ENCODE measurements at places on chromosomes 7 and 10.

DNA sequence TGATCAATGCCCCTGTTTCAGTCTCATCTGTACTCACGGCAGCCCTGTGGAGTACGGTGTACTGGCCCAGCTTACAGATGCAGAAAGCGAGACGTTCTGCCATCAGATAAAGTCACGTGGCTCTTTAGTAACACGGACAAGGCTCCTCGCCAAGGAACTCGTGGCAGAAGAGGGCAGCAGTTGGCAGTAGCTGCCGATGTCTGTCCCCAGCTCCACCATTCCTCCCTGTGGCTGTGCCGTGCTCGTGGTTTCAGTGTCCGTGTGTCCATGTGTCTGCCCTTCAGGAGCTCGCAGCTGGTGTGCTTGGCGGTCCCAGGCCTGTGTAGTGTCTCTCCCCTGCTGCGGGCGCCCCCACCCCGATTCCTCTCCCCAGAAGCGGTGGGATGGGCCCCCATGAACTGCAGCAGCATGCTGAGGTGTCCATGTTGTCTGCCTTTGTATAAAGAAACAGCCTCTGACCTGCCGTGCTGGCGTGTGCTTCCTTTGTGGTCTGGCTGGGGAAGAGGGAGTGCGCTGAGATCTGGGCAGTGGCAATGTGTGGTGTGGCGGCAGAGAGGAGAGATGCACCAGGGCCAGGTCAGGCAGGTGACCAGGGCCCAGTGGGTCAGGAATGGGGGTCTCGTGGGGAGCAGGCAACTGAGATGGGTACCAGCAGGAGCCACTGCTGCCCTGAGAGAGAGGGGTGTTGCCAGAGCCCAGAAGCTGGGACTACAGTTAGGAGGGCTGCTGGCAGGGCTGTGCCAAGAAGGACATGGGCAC, 9.8 kb downstream of the RHBDD2 start:
- DNase-seq, result no peak

GRCh38 chr10:61329854-61330253, 123.3 kb downstream of the TMEM26 start:
- DNase-seq, result no peak

GRCh38 chr10:99733366-99733765, 1.3 kb downstream of the CUTC start:
- no peak for DNase-seq

GRCh38 chr7:86262781-86263180, 380.9 kb upstream of the GRM3 start:
- DNase-seq, result no peak

GRCh38 chr10:48508791-48509772, 95.8 kb downstream of the ARHGAP22 start:
- DNase-seq, result no peak

GRCh38 chr7:115363916-115364315, 442.0 kb downstream of the MDFIC start:
- no peak for DNase-seq

GRCh38 chr7:46229409-46229808, 308.3 kb upstream of the IGFBP3 start:
- no peak for DNase-seq

DNA sequence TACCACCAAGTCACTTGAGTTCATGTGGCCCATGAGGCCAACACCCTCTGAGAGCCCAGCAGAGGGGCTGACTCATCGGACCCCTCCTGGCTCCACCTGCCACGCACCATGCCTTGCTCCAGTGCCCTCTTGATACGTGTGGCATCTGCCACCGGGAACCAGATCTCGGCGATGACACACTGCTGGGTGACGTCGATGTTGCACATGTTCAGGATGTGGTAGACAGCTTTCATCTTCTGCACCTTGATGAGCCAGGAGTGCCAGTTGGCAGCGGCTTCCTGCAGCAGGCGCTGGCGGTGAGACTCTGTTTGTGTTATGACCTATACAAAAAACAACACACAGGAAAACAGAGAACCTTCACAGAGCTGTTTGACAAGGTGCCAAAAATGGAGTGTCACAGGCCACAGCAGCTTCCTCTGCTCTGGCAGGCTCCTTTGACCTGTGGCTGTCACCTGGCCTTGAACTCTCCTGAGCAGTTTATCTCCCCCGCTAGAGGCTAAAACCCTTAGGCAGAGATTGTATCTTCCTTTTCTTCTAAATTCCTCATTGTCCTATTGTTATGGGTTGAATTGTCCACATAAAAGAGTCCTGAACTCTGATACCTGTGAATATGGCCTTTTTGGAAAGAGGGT, 45.2 kb upstream of the TMEM213 start:
- peak; percentile 18 for DNase-seq

DNA sequence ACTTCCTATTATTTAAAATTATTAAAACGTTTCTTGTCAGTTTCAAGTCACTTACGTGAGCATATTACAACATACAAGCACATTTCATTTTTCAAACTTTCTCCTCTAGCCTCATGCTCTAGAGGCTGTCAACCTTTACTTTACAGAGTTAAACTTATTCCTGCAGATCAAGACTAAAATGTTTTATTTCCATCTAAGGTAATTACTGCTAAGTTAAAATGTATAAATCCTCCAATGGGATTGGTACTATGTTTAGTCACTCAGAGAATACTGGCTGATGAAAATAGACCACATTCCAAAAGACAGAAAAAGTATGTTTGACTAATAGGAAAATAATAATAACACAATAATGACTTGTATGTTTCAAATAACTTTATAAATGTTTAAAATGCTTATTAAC, 8.4 kb upstream of the TRDMT1 start:
- DNase-seq, result no peak

- DNase-seq, result no peak
Measured at GRCh38 chr7:19114551-19114855, 2.9 kb downstream of the TWIST1 start.

DNA sequence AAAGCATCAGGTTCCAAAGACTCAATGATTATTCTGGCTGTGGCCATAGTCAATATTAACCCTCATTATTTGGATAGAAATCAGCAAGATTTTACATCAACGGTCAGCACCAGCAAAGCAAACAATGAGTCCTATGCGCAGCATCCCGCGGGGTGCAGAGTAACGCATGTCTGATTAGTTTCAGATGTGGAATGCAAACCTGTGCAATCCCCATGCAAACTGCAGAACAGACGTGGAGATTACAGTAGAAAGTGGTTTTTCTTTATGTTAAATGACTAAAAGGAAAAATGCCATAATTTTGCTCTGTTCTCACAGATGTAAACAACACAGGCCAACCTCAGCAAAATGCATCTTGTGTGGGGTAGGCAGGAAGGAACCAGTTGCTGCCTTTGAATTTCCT, 258.1 kb upstream of the GRB10 start:
- DNase-seq, result no peak

GRCh38 chr7:30630986-30631385, 36.3 kb downstream of the GARS1 start:
- no peak for DNase-seq

DNA sequence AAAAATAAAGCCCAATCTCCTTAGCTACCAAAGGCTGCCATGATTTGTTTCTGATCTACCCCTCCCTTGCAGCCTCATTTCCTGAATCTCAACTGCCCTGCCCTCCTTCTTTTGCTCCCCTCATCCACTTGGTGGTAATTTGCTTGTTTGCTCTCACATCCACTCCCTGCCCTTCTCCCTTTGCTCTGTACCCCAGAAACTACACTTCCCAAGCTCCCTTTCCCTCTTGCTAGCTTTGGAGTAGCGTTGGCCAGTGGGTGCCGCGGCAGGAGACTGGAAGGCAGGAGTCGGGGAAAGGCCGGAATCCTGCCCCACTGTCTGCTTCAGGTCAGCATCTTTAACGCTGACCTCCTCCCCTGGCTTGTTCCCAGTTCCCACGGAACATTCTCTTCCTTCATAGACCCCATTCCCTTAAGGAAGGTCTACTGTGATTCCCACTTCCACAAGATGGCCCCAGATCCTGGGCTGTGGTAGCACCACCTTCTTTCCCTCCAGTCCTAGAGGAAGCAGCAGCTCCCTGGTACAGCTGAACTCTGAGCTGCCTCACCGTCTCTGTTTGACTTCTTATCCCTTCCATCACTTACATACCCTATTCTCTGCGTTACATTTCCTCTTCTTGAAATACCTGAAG, 79.1 kb downstream of the PIK3CG start:
- DNase-seq, result no peak

DNA sequence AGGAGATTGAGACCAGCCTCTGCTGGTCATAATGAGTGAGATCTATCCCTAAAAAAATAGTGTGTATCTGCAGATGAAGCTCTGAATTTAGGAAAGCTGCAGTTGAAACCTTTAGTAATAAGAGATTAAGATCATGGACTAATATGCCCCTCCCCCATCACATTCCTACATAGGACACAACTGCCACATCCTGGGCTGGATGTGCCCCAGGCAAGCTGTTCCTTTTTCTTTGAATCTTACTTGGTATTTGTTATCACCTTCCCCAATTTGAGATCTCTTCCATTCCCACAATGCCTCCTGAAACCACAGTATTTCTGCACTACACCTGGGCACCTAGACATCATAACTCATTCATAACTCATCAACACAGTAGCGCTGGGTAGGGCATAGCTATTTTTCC, 74.1 kb downstream of the DOCK1 start:
- no peak for DNase-seq

- DNase-seq, result no peak
Measured at GRCh38 chr7:69651101-69651590, 52.9 kb downstream of the AUTS2 start.

GRCh38 chr7:90938371-90938770, 325.9 kb upstream of the FZD1 start:
- no peak for DNase-seq

DNA sequence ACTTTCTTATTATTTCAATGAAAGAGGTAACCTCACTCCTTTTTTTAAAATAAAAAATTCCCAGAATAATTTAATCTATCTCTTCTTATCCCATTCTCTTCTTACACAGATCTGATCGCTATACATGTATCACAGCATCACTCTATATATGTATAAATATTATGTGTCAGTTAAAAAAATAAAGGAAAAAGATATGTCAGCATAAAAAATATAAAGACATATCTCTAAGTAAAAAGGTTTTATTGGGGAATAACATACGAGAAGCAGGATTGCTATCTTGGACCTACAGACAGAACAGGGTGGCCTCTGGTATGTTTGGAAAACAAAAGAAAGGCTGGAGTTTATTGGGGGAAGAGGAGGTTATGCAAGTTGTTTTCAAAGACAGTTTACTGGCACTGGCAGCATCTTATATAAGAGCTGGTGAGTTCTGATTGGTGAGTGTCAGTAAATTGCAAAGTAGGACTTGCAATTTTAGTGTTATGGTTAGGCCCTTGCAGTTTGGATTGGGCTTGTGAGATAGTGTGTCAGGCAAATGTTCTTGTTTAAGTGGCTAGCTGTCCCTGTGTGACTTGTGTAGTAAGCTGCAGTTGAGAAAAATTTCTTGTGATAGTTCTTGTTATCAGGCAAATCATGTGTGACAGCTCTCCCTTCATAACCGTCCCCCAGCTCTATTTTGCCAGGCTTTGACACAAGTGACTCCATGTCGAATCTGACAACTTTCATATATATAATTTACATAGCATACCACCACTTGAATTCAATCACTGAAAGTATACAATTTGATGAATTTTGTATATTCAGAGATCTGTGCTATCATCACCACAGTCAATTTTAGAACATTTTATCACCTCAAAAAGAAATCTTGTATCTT, 118.2 kb downstream of the HBP1 start:
- no peak for DNase-seq

DNA sequence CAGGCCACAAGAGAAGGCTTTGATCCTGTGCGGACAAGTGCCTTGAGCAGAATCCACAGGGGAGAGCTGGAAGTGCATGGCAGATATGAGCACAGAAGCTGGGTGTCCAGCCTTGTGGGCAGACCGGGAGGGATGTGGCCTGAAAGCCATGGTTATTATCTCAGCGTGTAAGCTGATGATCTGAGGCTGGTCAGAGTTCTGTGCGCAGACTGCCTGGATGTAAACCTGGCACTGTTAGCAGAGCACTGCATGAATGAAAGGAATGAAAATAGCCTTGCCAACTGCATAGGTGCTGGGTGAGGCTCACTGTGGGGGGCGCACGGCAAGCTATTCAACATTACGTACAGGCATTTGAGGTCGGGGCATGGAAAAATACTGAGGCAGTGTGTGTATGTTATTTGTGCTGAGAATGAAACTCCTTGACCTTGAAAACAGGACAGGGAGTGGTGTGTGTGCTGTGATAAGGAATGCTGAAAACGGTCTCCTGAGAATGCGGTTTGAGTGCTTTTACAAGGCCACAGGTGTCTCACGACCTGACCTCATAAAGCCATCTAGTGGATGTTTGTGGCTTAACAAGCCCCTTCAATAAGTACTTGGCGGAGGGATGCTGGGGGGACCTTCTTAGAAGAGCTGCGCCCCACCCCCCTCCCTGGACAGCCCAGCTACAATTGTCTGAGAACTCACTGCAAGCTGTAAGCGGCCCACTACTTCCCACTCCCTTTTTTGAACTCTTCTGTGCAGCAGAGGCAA, 18.7 kb downstream of the AKR1C1 start:
- DNase-seq, result no peak

GRCh38 chr10:79298403-79299244, 48.6 kb upstream of the PPIF start:
- DNase-seq, result peak; percentile 48

DNA sequence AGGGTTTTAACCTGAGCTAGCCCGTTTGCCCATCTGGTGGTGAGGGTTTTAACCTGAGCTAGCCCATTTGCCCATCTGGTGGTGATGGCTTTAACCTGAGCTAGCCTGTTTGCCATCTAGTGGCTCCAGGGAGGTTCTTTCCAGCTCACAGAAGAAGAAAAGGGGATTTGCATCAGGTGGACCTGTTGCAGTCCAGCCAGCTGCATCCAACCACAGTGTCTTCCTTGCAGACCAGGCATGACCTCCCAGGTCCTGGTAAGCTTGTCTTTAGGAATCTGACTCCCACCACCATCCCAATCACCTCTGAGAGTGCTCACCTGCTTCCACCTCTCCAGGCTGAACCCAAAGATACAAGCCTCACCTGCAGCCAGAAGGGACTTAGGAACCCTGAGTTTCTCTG, 62.4 kb upstream of the EMX2 start:
- no peak for DNase-seq

DNA sequence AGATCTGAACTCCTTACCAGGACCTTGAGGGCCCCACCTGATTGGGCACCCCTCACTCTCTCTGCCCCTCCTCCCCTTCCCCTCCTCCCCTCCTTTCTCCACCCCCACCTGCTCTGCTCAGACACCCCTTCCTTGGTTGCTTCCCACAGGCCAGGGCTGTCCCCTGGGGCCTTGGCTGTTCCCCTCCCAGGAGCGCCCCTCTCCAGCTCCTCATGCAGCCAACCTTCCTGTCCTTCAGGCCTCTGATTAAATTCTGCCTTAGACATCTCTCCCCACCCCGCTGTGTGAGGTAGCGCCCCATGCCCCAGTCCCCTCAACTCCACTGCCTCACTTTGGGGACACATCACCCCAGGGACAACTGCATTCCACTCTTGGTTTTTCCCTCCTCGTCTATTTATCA, 32.4 kb downstream of the HTRA1 start:
- DNase-seq, result no peak

GRCh38 chr7:17690030-17690429, 250.3 kb downstream of the SNX13 start:
- DNase-seq, result no peak

GRCh38 chr7:2953588-2954407, 89.9 kb downstream of the CARD11 start:
- no peak for DNase-seq
